ENCODE measurements at places on chromosomes 4 and X.

DNA sequence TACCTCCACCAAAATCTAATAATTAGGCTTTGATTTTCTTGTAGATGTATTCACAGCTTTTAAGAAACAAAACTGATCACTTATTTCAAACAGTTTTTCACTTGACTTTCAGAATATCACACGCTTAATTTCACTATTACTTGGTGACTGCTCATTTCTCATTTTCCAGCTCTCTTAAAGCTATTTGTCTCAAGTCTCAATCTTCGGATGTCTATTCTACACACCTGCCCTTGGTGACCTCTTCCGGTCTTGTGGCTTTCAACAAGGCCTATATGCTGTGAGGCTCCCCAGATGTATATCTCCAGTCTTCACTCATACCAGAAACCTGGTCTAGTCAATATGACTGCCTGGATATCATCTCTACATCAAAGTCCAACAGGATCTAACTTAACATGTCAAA lies 34.9 kb upstream of the ANXA10 start:
- no peaks in the 10 kb centered on the region for H3K27me3 ChIP-seq
- DNase-seq = no peak
- no peaks in the 10 kb centered on the region for H3K4me1 ChIP-seq
- no peak overlapping the region for H3K27ac ChIP-seq
- no peaks in the 10 kb centered on the region for H3K36me3 ChIP-seq
- H3K4me3 ChIP-seq = no peak overlapping the region

DNA sequence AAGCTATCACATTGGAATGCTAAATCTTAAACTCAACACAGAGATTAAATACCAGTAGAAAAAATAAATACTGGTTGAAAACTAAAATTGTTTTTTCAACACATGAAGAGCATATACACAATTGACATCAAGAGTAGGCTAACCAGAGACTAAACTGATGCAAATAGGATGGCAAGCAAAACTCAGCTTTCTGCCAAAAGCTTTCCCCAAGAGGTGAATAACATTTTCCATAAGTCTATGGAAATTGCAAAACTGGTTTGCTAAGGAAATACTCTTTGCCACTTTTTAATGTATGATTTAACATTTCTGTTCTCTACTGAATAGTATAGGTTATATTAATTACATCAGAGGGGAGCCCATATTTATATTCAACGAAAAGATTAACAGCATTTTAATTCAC lies 23.8 kb downstream of the IQCM start:
- DNase-seq = no peak
- no peaks in the 10 kb centered on the region for H3K27me3 ChIP-seq
- H3K27ac ChIP-seq = no peak overlapping the region

DNA sequence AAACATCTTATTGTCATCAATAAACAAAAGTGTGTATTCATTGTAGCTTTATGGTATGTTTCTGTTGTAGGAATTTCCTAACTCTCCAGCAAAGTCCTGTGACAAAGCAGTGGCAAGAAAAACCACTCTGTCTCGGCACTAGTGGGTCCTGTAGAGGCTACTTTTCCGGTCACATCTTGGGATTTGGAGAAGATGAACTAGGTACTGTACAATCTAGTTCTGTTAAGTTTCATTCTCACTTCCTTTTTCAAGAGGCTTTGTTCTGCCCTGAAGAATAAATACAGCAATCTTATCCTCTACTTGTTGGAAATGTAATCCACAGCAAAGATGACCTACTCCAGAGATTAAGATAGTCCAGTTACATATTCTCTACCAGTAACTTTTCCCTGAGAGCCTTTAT lies 69.3 kb downstream of the HHIP start:
- H3K36me3 ChIP-seq = no peaks in the 10 kb centered on the region
- no peak for DNase-seq
- H3K27ac ChIP-seq = no peak overlapping the region

- peaks cover under 1% of the 10 kb centered on the region for H3K36me3 ChIP-seq
- DNase-seq = no peak
- H3K27me3 ChIP-seq = no peaks in the 10 kb centered on the region
- H3K27ac ChIP-seq = peak overlapping the region; percentile 51
- peaks cover 36% of the 10 kb centered on the region for H3K4me1 ChIP-seq
These were observed 62.2 kb downstream of the ANXA3 start for GRCh38 chr4:78613522-78614321.

- no peaks in the 10 kb centered on the region for H3K36me3 ChIP-seq
- no peak overlapping the region for H3K4me3 ChIP-seq
- H3K4me1 ChIP-seq = no peaks in the 10 kb centered on the region
- no peak overlapping the region for H3K27ac ChIP-seq
- peaks cover 13% of the 10 kb centered on the region for H3K27me3 ChIP-seq
These were observed 99.1 kb downstream of the TRAPPC11 start for GRCh38 chr4:183758061-183758757.

All from activated naive CD8-positive, alpha-beta T cell treated with anti-CD3 and anti-CD28 coated beads, Interleukin-2, amount 10 ng/mL, durations not matched to agents 7 days and 5 days (primary cell).